Amygdala (tissue), 56 donors: ENCODE measurements at places on chromosomes 1 and 21.

DNA sequence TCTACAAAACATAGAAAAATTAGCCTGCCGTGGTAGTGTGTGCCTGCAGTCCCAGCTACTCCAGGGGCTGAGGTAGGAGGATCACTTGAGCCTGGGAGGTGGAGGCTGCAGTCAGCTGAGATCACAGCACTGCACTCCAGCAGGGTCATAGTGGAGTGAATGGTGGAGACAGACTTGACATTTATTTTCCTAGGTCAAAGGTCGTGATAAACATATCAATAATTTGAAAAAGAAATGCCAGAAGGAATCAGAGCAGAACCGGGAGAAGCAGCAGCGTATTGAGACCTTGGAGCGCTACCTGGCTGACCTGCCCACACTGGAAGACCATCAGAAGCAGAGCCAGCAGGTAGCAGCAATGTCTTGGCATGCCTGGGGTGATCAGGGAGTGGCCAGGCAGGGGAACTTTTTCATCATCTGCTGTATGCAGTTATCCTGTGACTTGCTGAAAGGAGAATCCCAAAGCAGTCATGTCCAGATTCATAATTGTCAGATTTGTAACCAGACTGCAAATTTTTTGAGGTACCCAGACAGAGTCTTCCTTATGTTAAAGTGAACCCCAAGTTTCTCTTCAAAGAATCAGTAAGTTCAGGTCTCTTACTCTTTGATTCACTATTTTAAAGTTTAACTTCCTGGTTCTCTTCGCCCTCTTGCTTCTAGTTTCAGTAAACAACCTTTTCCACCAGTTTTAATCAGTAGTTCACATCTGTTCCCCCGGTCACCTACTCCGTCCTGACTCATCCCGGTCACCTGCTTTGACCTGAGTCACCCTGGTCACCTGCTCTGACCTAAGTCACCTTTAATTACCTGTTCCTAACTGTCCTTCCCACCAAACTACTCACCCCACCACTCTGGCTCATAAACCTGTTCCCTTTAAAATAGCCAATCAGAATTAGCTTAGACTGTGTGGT lies 11.3 kb upstream of the SH3BGRL3 start:
- DNase-seq = no peak

GRCh38 chr1:50603274-50604271 lies 180.3 kb upstream of the DMRTA2 start:
- no peak for DNase-seq

GRCh38 chr1:15347182-15347581 lies 62.5 kb upstream of the EFHD2 start:
- DNase-seq = no peak

DNA sequence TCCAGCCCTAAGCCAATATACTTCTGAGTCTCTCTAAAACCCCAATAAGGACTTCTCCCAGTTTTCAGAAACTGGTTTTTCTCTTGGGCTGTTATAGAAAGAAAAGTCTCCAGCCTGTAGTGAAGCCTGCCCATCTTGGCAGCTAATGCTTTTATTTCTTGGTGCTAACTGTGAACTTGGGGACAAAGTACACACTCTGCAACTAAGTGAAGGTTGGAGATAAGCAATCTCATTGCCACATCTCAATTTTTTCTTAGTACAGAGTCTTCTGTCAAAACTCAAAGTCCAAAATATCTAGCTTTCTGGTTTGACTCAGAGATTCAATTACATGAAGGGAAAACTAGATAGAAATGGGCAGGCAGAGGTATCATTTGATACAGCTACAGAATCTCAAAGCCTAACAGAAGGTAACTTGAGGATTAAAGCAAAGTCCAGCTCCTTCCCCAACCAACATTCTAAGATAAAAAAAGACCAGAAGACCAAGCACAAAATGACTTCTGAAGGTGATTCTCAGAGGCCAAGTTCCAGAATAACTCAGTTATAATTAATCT lies 14.0 kb downstream of the AK2 start:
- DNase-seq = no peak

GRCh38 chr1:22024485-22025367 lies 23.3 kb downstream of the CELA3A start:
- DNase-seq = no peak

DNA sequence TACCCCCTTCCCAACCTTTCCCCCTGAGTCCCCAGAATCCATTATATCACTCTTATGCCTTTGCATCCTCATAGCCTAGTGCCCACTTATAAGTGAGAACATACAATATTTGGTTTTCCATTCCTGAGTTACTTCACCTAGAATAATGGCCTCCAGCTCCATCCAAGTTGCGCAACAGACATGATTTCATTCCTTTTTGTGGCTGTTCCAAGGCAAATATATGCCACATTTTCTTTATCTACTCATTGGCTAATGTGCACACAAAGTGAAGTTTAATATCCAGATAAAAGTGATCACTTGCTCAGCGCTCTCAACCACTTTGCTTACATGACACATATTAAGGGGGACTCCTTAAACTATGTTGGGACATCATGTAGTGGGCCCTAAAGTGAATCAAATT lies 72.4 kb upstream of the TIAM1 start:
- no peak for DNase-seq

GRCh38 chr21:46369520-46370235 lies 45.7 kb downstream of the PCNT start:
- DNase-seq = no peak

GRCh38 chr21:40924641-40925040 lies 77.7 kb upstream of the DSCAM start:
- no peak for DNase-seq

DNA sequence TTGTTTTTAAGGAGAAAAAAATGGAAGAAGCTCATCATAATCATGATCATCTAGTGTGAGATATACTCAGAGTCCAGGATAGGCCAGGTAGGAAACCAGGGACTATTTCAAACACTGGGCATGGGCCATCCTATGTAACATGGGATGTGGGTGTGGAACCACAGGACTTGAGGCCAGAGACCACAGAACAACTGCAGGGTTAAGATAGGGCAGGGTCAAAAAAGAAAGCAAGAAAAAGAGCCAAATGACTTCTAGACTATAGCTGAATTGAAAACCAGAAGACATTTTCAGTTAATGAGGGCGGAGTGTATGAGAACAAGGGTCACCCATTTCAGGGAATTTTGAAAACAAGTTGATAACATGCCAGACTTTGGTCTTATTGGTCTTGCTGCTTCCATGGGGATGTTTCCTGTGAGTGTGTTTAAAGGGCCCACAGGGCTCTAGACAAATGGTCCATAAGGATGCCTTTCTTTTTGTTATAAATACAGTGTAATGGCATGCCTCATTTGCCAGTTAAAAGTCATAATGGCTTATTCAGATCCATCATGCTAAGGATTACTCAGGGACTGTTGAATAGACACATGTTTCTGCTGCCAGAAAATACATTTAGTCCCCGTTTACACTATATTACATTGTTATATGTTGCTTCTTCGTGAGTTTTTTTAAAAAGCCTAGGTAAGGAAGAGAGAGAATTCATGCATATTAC lies 182.0 kb upstream of the C21orf91 start:
- no peak for DNase-seq

- no peak for DNase-seq
These were observed 136.1 kb downstream of the KIF26B start for GRCh38 chr1:245290836-245291235.

- no peak for DNase-seq
These were observed 61.5 kb upstream of the JAK1 start for GRCh38 chr1:65027666-65028358.

- no peak for DNase-seq
These were observed 267.2 kb upstream of the SGIP1 start for GRCh38 chr1:66266756-66267155.

GRCh38 chr1:54355931-54356679 lies 50.1 kb downstream of the SSBP3 start:
- DNase-seq = no peak

- no peak for DNase-seq
These were observed 16.0 kb upstream of the LRIG2 start for GRCh38 chr1:113057006-113057405.

DNA sequence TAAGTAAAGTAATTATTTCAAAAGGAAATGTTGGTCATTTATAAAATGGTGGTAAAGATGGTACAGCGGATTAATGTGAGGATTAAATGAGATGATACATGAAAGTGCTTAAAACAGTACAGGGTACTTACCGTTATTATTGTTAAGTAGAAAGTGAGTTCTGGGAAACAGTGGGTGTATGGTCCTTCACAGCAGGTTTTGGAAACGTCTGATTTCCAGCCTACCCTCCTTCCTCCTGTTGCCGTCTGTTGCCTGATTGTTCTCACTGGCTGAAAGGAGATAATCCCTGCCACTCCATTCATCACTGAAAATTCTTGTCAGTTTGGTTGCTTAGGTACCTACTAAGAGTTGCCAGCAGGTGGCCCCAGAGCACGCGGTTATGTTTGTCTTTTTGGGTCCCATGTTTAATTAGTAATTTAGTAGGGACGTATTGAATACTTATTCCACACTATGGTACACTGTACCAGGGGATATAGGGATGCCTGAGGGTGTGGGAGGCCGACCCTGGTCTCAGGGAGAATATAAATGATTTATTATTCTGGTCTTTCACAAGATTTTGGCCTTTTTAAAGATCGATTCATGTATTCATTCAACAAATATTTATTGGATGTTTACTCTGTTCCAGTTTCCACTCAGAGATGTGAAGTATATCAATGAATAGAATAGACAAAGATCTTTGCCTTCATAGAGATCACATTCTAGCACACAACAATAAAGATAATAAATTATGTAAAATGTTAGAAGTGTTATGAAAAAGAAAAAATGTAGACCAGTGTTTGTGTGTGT lies 30.8 kb upstream of the RPTN start:
- no peak for DNase-seq

GRCh38 chr1:86339014-86339812 lies 56.9 kb downstream of the ODF2L start:
- DNase-seq = no peak
